Activated CD8-positive, alpha-beta memory T cell treated with anti-CD3 and anti-CD28 coated beads for 36 hours (primary cell): ENCODE measurements at places on chromosomes 16 and 17. TPM values are rescaled to one million over a fixed set of nuclear protein-coding genes. Genes with fewer than 3 reads are reported as not detected.

TLCD2 gene
- 0.21 TPM for total RNA-seq

GJC1 gene
- total RNA-seq, result 8.6 TPM

PLD6 gene
- 23.0 TPM for total RNA-seq

CFAP97D1 gene
- not detected for total RNA-seq

ZNF232 gene
- 23.9 TPM for total RNA-seq

SECTM1 gene
- 0.80 TPM for total RNA-seq

GSG1L gene
- total RNA-seq, result not detected

C16orf92 gene
- total RNA-seq, result not detected

KRTAP4-1 gene
- not detected for total RNA-seq
